NCI-H524 (cell line): ENCODE measurements at places on chromosomes 2 and 18.
A peak's percentile ranks its signal among the peaks of the same experiment; 100 is the strongest.

DNA sequence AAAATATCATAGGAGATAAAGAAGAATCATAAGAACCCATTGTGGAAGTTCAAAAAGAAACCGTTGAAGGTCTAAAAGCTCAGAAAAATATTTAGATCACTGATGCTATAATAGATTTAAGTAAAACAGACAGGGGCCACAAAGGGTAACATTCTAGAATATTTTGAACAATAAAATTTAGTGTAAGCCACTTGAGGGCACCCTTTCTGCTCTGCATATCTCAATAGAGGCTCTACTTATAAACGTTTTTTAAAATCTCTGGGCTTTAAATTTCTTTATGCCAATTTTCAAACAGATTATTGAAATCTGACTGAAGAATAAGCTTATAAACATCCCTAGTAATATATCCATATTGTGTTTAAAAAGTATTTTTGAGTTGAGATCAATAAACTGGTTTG, 57.6 kb upstream of the IL1RL1 start:
- no peak for DNase-seq

DNA sequence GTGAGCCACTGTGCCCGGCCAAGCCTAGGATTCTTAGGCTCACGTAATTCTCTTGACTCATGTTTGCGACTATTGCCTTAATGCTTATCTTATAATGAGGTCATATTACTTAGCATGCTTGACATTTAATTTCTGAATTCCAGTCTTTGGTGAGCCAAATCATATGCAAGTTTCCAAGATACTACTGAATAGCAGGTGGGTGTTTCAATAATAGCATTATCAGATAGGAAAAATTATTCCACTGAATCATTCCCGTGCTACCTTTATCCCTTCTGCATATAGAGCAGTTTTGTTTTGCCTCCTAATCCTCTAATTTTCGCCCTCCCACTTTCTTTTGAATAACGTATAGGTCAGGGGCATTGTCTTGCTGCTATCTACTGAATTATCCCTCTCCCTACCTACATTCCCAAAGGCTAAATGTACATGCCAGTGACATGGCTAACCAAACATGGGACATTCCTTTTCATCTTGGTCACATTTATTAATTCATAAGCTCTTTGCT, 4.9 kb downstream of the DAW1 start:
- no peak for DNase-seq

- peak; percentile 47 for DNase-seq
These were observed 70.0 kb downstream of the NAB1 start for GRCh38 chr2:190718652-190719526.

- no peak for DNase-seq
These were observed 30.4 kb upstream of the SALL3 start for GRCh38 chr18:78949216-78949615.

DNA sequence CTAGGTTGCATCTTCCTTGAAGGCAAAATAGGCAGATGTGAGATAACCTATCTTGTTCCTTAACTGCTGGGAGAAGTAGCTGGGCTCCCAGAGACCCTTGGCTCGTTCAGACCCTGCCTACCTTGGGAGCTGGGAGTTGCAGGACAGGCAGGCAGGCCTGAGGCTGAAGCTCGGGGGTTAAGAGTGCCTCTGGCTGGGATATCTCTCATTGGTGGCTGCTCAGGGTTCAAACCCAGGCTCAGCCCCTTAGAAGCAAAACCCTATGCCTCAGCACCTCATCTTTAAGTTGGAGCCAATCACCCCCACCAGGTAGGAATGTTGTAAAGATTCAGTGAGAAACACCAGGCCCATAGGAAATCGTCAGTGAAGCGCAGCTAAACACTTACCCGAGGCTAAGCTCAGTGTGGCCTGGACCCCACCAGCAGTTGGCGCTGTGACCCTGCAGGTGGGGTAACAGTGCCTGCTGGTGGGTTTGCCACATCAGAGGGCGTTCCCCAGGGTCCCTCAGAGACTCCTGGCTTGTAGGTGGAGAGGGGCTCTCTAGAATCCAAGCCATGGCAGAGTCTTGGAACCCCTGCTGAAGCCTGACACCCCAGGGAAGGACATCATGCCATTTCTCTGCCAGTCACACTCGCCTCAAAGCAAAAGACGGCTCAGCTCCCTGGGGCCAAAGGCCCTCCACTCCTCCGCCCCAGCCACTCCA, 54.6 kb upstream of the GPR17 start:
- DNase-seq = peak; percentile 29
